Activated T-helper 1 cell treated with anti-CD3 and anti-CD28 coated beads, Interleukin-12 subunit alpha, Interleukin-12 subunit beta, Interleukin-2, Interleukin-4 antibody, amounts not matched to agents 30 ng/mL and 10 ng/mL and 1 ng/mL, durations not matched to agents 14 hours and 24 hours and 36 hours (primary cell): ENCODE measurements at places on chromosomes 7 and 10. TPM values are rescaled to one million over a fixed set of nuclear protein-coding genes. Genes with fewer than 3 reads are reported as not detected.
A peak's percentile ranks its signal among the peaks of the same experiment; 100 is the strongest.

The OPN4 gene
- total RNA-seq, result not detected in 2 replicates

The HOXA2 gene
- not detected in 2 replicates for total RNA-seq

The NUTM2A gene
- total RNA-seq, result 0.31 TPM in 1 of 2 replicates, not detected in the other

The GPRIN2 gene
- not detected in 2 replicates for total RNA-seq

The C10orf105 gene
- 0.18 and 0.32 TPM in 2 replicates for total RNA-seq

DNA sequence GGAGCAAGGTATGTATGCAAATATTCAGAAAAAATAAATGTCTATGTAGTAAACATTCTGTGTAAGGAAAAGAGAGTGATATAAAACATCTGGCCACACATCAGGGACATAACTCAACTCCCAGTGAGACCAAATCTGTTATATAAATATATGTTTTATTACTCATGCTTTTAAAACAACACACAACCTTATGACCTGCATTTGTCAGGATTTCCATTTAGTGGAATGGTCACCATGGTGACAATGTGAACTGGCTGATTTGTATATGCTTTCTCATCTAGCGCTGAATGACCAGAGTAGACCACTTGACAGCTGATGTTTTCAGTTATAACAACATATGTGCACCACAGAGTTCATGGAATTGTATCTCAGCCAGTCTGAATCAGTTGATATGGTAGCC, 551.7 kb downstream of the HTR7 start:
- H3K36me3 ChIP-seq, result no peaks in the 10 kb centered on the region
- DNase-seq, result no peak
- no peaks in the 10 kb centered on the region for H3K4me1 ChIP-seq

DNA sequence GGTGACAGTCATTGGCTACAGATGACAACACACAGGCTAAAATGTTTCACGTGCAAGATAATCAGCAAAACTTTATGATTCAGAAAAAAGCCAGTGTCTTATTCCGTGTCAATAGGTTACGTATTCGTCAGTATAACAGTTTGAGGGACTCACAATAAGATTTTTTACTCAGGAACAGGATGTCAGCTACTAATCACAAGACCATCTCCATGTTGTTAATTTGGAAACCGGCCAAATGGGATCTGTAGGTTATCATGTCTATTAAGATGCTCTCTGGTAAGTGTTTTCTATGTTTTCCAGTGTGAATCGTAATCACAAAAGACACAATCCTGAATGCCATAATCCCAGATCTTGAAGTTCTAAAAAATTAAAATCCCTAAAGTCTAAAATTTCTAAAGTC, 197.3 kb downstream of the ETV1 start:
- no peak overlapping the region for H3K4me3 ChIP-seq
- H3K36me3 ChIP-seq, result no peaks in the 10 kb centered on the region
- no peak for DNase-seq
- no peaks in the 10 kb centered on the region for H3K4me1 ChIP-seq
- H3K27me3 ChIP-seq, result no peaks in the 10 kb centered on the region

- DNase-seq, result no peak
- H3K36me3 ChIP-seq, result no peaks in the 10 kb centered on the region
- H3K4me3 ChIP-seq, result no peak overlapping the region
- no peaks in the 10 kb centered on the region for H3K27me3 ChIP-seq
- no peaks in the 10 kb centered on the region for H3K4me1 ChIP-seq
- no peak overlapping the region for H3K27ac ChIP-seq
These were observed 285.4 kb upstream of the GLI3 start for GRCh38 chr7:42522227-42522991.

DNA sequence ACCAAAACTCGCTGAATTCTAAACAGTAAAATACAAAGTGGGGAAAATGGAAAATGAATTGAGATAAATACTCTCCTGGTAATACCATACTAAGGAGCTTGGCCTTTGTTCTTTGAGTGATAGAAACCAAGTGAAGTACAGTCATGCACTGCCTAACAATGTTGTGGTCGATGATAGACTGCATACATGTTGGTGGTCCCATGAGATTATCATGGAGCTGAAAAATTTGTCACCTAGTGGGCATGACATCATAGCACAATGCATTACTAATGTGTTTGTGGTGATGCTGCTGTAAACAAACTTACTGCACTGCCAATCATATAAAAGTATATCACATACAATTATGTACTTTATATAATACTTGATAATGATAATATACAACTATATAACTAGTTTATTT, 419.1 kb downstream of the ARL4A start:
- no peaks in the 10 kb centered on the region for H3K36me3 ChIP-seq
- peaks cover 2% of the 10 kb centered on the region for H3K27me3 ChIP-seq
- no peak for DNase-seq

- H3K4me1 ChIP-seq, result peaks cover 35% of the 10 kb centered on the region
- H3K4me3 ChIP-seq, result no peak overlapping the region
- no peaks in the 10 kb centered on the region for H3K27me3 ChIP-seq
- DNase-seq, result no peak
These were observed 6.7 kb downstream of the TSC22D4 start for GRCh38 chr7:100472121-100472851.

GRCh38 chr7:151126491-151127137, 40.3 kb downstream of the AGAP3 start:
- H3K27me3 ChIP-seq, result no peaks in the 10 kb centered on the region
- no peak for DNase-seq
- no peaks in the 10 kb centered on the region for H3K36me3 ChIP-seq
- H3K4me1 ChIP-seq, result no peaks in the 10 kb centered on the region
- H3K4me3 ChIP-seq, result no peak overlapping the region
- no peak overlapping the region for H3K27ac ChIP-seq

GRCh38 chr10:112409755-112410154, 35.8 kb downstream of the ACSL5 start:
- H3K27me3 ChIP-seq, result no peaks in the 10 kb centered on the region
- H3K4me1 ChIP-seq, result peaks cover 10% of the 10 kb centered on the region
- no peak overlapping the region for H3K27ac ChIP-seq
- no peak for DNase-seq
- H3K4me3 ChIP-seq, result no peak overlapping the region

- DNase-seq, result no peak
- H3K27me3 ChIP-seq, result no peaks in the 10 kb centered on the region
- peaks cover 19% of the 10 kb centered on the region for H3K36me3 ChIP-seq
- no peak overlapping the region for H3K4me3 ChIP-seq
These were observed 33.6 kb downstream of the FAM25A start for GRCh38 chr10:87053577-87054181.

- no peaks in the 10 kb centered on the region for H3K4me1 ChIP-seq
- H3K27me3 ChIP-seq, result no peaks in the 10 kb centered on the region
- no peak for DNase-seq
- H3K4me3 ChIP-seq, result no peak overlapping the region
These were observed 32.9 kb upstream of the FOXL3 start for GRCh38 chr7:256981-257646.

DNA sequence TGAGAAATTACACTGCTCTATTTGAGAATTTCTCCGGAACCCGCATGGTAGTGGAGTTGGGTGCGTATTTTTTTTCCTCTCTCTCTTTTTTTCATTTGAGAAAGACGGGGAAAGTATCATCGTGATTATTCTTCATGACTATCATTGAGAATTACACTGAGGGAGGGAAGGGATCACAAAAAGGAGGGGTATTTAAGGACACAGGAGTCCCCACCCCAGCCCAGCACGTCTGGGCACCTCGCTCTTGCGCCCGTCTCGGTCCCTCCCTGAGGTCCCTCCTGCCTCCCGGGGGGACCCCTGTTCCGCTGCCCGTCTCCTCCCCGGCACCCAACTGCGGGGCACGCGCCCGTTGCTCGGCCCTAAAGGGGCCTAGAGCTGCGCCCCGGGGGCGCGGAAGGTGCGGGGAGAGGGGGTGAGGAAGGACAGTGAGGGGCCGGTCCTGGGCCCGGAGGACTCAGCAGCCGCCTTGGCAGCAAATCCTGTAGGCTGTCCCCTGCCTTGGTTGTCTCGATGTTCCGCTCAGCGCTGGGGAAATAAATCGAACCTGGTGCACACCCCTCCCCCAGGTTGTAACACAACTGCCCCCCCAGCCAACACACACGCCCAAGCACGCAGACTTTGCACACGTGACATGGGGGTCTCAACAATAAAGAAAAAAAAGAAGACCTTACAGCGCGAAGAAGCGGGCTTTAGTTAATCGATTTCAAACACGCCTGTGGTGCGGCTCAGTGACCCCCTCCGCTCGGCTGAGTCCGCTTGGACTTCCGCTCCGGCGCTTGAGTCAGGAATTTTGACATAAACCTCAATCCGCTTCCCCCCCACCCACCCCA, 18.6 kb upstream of the GATA3 start:
- DNase-seq, result no peak
- peaks cover 74% of the 10 kb centered on the region for H3K27me3 ChIP-seq
- peak overlapping the region; percentile 10 for H3K4me3 ChIP-seq
- peaks cover 20% of the 10 kb centered on the region for H3K4me1 ChIP-seq

- DNase-seq, result no peak
- no peak overlapping the region for H3K4me3 ChIP-seq
- H3K27me3 ChIP-seq, result peaks cover 2% of the 10 kb centered on the region
- H3K36me3 ChIP-seq, result no peaks in the 10 kb centered on the region
These were observed 413.0 kb upstream of the ADARB2 start for GRCh38 chr10:2150288-2150687.

DNA sequence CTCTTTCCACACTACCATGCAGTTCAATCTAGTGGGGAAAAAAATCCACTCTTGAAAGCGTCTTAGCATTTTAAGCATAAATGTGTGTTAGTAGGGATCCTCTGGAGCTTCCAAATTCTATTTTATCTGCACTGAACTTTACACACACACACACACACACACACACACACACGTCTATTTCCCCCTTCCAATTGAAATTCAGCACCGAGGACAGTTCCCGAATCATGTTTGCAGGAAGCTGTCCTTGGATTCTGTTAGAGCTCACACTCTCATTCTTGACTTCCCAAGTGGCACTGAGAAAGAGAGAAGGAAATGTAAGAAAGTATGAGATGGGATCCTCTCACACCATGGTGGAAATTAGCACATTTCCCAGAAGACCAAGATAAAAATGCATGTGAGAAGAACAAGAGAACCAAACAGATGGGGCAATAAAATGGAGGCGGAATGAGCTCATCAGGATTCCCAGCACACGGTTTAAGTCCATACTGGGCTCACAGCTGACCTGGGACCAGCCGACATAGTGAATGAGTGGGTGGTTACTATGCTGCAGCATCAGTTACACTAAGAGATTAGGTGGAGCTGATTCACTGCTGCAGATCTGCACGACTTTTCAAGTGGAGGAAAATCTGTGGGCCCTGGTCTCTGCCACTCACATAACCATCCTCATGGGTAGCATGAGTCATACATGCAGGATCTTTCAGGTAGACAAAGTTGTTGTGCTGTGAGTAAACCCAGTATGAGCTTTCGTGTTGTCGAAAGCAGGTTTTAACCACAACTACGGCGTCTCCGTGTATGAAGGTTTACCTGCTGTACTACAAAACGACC, 3.3 kb upstream of the NPTX2 start:
- DNase-seq, result no peak
- H3K27me3 ChIP-seq, result peaks cover 19% of the 10 kb centered on the region
- H3K4me3 ChIP-seq, result no peak overlapping the region
- H3K27ac ChIP-seq, result no peak overlapping the region
- no peaks in the 10 kb centered on the region for H3K36me3 ChIP-seq

DNA sequence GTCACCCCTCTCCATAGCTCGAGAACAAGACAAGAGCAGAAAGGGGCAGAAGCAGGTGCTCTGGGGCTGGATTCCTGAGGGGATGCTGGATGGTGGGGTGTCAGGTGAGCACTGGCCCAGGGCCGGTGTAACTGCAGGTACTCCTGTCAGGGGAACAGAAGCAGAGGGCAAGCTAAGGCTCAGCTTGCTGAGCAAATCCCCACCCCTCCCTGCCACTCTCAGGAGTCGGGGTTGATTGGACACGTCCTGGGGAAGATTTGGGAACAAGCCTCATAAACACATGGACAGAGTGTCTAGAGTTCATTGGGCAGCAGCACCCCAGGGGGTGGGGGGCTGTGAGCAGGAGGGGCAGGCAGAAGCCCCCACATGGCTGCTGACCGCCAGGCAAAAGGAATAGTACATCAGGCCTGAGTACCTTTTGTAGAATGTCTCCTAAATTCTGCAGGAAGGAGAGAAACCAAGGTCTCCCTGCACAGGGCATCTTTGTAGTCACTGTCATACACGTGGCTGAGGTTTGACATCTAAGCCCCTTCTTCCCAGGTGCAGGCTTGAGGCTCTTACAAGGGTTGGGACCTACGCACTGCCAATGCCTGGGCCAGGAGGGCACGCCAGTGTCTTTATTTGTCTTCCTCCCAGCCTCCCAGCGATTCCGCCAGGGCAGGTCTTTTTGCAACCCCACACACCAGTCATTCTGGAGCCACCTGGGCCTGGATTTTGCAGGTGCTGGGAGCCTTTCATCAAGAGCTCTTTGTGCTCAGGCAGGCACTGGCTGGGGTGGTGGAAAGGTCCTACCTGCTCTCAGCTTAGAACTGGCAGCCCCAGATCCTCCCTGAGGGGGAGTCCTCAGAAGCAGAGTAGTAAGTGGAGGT, 2.8 kb downstream of the CALML3 start:
- no peak overlapping the region for H3K4me3 ChIP-seq
- no peaks in the 10 kb centered on the region for H3K4me1 ChIP-seq
- DNase-seq, result no peak
- H3K27ac ChIP-seq, result no peak overlapping the region
- no peaks in the 10 kb centered on the region for H3K36me3 ChIP-seq

DNA sequence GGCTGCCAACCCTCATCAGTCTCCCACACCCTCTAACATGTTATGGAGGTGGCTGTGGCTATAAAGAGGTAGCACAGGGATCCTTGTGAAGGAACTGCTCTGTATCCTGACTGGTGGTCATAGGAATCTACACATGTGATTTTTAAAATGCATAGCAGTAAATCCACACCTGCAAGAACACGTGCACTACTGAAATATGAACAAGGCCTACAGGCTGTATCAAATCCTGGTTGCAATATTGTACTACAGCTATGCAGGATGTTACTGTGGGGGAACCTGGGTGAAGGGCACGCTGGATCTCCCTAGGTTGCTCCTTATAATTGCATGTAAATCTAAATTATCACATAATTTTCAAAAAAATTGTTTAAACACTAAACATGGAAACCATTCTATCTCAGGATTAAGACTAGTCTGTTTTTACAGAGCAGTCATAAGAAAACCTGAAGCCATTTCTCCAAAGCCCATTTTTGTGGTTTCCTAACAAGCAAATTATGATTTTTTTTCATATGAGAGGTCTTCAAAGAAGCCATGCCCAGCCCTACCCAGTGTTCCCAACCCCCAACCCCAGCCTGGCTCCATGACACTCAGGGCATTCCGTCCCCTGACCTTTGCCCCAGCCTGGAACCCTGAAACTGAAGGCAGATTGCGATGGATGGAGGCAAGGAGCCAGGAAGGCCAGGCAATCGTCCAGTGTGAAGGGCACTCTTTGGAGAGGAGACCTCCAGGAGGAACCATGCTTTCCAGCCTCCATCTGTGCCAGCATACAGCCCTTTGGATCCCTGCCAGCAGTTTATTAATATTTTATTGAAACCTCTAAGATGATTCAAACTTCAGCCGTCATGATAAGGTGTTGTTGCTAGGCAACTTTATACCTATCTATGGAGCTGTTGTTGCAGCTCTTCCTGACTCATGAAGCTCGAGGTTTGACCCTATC, 161.0 kb downstream of the GRID1 start:
- no peak for DNase-seq
- H3K4me3 ChIP-seq, result no peak overlapping the region
- no peaks in the 10 kb centered on the region for H3K4me1 ChIP-seq
- no peaks in the 10 kb centered on the region for H3K27me3 ChIP-seq

GRCh38 chr7:22214000-22214399, 143.0 kb downstream of the RAPGEF5 start:
- no peak overlapping the region for H3K27ac ChIP-seq
- H3K4me3 ChIP-seq, result no peak overlapping the region
- no peaks in the 10 kb centered on the region for H3K36me3 ChIP-seq
- no peaks in the 10 kb centered on the region for H3K4me1 ChIP-seq
- DNase-seq, result no peak
